ENCODE measurements at places on chromosomes 12 and 14. TPM values are rescaled to one million over a fixed set of nuclear protein-coding genes. Genes with fewer than 3 reads are reported as not detected.

DNA sequence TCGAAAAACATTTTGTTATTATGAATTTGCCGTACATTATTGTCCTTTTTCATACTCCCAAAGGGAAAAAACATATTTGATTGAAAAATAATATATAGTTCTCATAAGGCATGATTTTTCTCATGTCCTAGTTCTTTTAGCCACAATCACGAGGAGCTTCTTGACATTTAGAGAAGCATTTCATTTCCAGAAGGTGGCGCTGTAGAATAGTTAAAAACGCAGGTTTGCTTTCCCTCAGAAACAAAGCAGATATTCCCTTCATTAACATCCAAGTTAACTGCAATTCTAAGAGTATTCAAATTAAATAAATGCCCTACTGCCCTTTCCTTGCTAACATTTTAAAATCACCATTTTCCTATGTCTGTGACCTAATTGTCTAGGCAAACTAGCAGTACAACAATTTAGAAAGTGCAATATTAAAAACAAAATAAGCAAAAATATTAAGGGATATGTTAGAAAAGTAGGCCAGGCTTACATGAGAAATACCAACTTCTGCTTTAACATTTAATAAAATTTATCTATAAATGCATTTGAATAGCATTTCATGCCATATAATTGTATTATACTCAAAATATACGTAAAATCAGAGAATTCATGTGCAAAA is 10.9 kb upstream of the PIK3C2G start:
- H3K27me3 ChIP-seq = no peaks in the 10 kb centered on the region
- no peak for DNase-seq
- H3K27ac ChIP-seq = no peak overlapping the region
- H3K36me3 ChIP-seq = no peaks in the 10 kb centered on the region

DNA sequence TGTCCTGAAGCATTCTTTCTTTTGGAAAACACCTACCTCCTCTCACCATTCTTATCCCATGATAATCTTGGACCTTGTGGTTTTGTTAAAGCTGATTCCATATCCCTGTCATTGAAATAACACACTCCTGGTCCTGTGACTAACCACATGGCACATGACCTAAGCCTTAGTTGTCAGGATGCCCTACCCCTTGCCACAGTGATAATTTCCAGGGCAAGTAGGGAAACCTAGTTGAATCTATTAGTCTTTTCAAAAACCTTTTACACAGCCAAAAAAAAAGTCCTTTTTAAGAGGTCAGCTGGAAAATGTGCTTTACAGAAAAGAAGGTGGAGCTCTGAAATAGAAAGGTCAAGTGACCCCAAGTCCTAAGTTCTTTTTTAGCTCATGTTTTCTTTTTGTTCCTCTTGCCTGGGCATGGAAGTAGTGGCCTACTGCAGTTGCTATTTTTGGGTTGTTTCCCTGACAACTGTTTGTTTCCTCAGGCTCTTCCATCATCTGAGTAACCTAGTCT is 608.4 kb downstream of the LRFN5 start:
- DNase-seq = no peak
- H3K27me3 ChIP-seq = no peaks in the 10 kb centered on the region
- no peak overlapping the region for H3K27ac ChIP-seq
- no peaks in the 10 kb centered on the region for H3K36me3 ChIP-seq
- H3K4me3 ChIP-seq = no peak overlapping the region

DNA sequence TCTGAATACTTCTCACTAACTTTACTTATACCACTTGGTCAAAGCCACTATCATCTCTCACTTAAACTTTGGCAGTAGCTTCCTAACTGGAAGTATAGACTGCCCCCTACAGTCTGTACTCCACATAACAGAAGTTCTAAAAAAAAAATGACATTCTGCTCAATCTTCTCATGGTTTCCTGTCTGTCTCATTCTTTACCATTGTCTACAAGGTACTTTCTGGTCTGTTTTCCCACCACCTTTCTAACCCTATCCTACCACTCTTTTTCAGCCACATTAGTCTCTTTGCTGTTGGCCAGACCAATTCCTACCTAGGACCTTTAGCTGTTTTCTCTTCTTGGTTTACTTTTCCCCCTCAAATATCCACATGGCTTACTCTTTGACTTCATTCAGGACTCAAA is 14.7 kb downstream of the CPSF6 start:
- no peaks in the 10 kb centered on the region for H3K27me3 ChIP-seq
- no peaks in the 10 kb centered on the region for H3K4me1 ChIP-seq
- DNase-seq = no peak
- peaks cover 15% of the 10 kb centered on the region for H3K36me3 ChIP-seq
- H3K4me3 ChIP-seq = no peak overlapping the region

DNA sequence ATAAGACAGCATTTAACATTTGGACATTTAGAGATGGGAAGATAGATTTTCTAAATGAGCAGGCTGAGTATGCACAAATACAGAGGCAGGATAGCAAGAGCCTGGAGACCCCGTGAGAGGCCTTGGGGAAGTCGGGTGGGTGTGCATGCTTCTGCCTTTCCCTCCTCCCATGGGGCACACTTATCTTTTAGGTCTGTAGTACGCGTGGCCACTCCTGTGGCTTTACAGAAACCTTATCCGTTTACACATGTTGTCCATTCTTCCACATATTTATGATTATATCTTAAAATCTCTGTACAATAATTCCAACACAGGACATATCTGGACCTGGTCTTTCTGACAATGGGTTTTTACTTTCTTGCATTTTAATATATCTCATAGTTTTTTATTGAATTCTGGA is 33.6 kb downstream of the GYS2 start:
- no peak for DNase-seq
- H3K4me3 ChIP-seq = no peak overlapping the region
- no peaks in the 10 kb centered on the region for H3K36me3 ChIP-seq
- no peaks in the 10 kb centered on the region for H3K4me1 ChIP-seq
- H3K27me3 ChIP-seq = no peaks in the 10 kb centered on the region

- no peak overlapping the region for H3K4me3 ChIP-seq
- H3K36me3 ChIP-seq = no peaks in the 10 kb centered on the region
- no peak for DNase-seq
- no peaks in the 10 kb centered on the region for H3K27me3 ChIP-seq
Measured at GRCh38 chr12:84924981-84925380, 12.4 kb upstream of the SLC6A15 start.

GRCh38 chr12:22283006-22283506 is 51.5 kb downstream of the ST8SIA1 start:
- H3K4me1 ChIP-seq = no peaks in the 10 kb centered on the region
- no peak overlapping the region for H3K4me3 ChIP-seq
- no peaks in the 10 kb centered on the region for H3K36me3 ChIP-seq
- peak overlapping the region; percentile 26 for H3K27ac ChIP-seq
- no peaks in the 10 kb centered on the region for H3K27me3 ChIP-seq

DNA sequence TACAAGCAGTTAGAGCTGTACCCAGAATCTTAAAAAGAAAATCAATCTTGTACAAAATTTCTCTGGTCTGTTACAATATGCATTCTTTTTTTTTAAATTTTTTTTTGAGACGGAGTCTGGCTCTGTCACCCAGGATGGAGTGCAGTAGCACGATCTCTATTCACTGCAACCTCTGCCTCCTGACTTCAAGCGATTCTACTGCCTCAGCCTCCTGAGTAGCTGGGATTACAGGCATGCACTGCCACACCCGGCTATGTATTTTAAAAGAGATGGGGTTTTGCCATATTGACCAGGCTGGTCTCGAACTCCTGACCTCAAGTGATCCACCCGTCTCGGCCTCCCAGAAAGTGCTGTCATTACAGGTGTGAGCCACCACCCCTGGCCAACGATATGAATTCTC is 4.1 kb downstream of the FBXO33 start:
- DNase-seq = no peak
- no peak overlapping the region for H3K4me3 ChIP-seq
- H3K27me3 ChIP-seq = no peaks in the 10 kb centered on the region
- H3K36me3 ChIP-seq = no peaks in the 10 kb centered on the region

- no peaks in the 10 kb centered on the region for H3K36me3 ChIP-seq
- no peak overlapping the region for H3K4me3 ChIP-seq
- no peaks in the 10 kb centered on the region for H3K4me1 ChIP-seq
- H3K27me3 ChIP-seq = no peaks in the 10 kb centered on the region
- DNase-seq = no peak
- no peak overlapping the region for H3K27ac ChIP-seq
Measured at GRCh38 chr12:125132698-125133400, 67.6 kb downstream of the AACS start.

- no peak for DNase-seq
- H3K36me3 ChIP-seq = no peaks in the 10 kb centered on the region
- no peak overlapping the region for H3K4me3 ChIP-seq
- H3K27me3 ChIP-seq = no peaks in the 10 kb centered on the region
- H3K4me1 ChIP-seq = no peaks in the 10 kb centered on the region
Measured at GRCh38 chr12:83932011-83932410, 980.6 kb downstream of the SLC6A15 start.

GRCh38 chr12:43861015-43861839 is 25.3 kb downstream of the TMEM117 start:
- H3K36me3 ChIP-seq = no peaks in the 10 kb centered on the region
- no peak overlapping the region for H3K27ac ChIP-seq

DNA sequence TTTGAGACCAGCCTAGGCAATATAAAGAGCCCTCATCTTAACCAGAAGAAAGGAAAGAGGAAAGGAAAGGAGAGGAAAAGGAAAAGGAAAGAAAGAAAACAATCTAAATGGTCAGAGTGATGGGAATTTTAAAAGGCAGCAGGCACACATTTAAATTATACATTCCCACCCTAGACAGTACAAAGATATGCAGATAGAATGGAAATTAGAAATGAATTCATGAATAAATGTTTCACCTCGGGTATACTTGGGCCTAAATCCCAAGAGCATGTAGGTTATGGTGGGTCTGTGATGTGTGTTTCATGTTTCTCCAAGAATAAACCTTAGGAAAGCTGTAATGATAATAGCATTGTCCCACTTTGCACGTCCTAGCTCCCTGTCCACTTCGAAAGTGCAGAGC is 104.6 kb upstream of the SLCO1C1 start:
- DNase-seq = no peak
- no peaks in the 10 kb centered on the region for H3K27me3 ChIP-seq
- no peak overlapping the region for H3K4me3 ChIP-seq
- H3K36me3 ChIP-seq = no peaks in the 10 kb centered on the region
- H3K4me1 ChIP-seq = no peaks in the 10 kb centered on the region

DNA sequence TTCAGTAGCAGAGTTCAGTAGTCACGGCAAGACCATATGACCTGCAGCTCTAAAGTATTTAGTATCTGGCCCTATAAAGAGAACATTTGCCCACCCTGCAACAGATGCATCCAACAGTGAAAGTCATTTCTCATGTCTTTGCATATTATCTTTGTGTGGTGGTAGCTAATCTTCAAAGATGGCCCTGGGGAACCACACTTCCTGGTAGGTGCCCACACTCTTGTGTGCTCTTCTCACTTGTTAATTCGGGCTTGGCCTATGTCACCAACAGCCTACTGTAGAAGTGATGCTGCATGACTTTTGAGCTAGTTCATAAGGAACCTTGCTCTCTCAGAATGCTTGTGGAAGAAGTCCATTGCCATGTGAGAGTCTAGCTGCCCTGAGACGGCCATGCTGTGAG is 85.6 kb downstream of the MAP1LC3B2 start:
- H3K27me3 ChIP-seq = no peaks in the 10 kb centered on the region
- no peak overlapping the region for H3K27ac ChIP-seq
- no peak overlapping the region for H3K4me3 ChIP-seq
- H3K4me1 ChIP-seq = no peaks in the 10 kb centered on the region
- DNase-seq = no peak

- H3K27ac ChIP-seq = peak overlapping the region; percentile 57
- H3K4me3 ChIP-seq = no peak overlapping the region
- no peaks in the 10 kb centered on the region for H3K27me3 ChIP-seq
- peaks cover 8% of the 10 kb centered on the region for H3K4me1 ChIP-seq
Measured at GRCh38 chr14:54685286-54685845, 118.4 kb downstream of the SAMD4A start.

GRCh38 chr12:31874961-31875608 is 84.1 kb upstream of the RESF1 start:
- H3K27me3 ChIP-seq = no peaks in the 10 kb centered on the region
- no peak overlapping the region for H3K4me3 ChIP-seq
- H3K36me3 ChIP-seq = no peaks in the 10 kb centered on the region
- H3K4me1 ChIP-seq = peaks cover 7% of the 10 kb centered on the region
- peak overlapping the region; percentile 68 for H3K27ac ChIP-seq

GRCh38 chr12:110666892-110667291 is 22.0 kb downstream of the HVCN1 start:
- no peak overlapping the region for H3K27ac ChIP-seq
- H3K4me3 ChIP-seq = no peak overlapping the region
- no peak for DNase-seq

DNA sequence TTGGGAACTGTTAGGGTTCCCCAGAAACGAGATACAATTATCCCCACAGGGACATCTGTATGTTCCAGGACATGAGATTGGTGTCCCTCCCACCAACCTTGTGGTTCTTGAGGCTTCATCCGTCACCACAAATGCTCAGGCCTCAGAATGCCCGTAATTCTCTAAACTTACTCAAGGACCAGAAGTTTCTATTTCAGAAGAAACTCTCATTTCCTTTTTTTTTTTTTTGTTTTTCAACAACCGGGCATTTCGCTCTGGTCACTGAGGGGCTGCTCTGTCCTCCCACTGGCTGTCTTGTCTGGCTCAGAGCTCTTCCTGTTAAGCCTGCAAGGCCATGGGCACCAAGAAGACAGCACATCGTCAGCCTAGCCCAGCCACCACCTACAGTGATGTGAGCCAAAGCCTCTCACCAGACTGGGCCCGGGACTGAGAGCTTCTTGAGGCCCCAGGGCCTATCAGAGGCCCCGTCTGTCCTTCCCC is 36.2 kb downstream of the VDR start:
- no peaks in the 10 kb centered on the region for H3K27me3 ChIP-seq
- H3K4me1 ChIP-seq = peaks cover 19% of the 10 kb centered on the region
- H3K4me3 ChIP-seq = no peak overlapping the region

DNA sequence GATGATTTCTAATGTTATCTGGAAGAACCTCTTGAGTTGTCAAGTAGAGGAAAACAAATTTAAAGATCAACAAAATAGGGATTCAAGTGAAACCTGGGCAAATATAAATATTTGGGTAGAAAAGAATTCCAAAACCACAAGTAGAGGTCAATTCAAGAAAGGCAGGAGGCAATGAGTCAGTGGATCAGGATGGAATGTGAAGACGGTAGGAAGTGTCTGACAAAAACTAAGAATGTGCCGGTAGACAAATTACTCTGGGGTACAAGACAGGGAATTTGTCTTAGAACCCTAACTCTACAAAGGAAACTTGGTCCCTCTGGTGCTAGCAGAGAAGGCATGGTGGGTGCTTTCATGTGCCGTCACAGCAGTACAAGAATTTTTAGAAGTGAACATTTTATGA is 13.6 kb downstream of the ABCD2 start:
- no peaks in the 10 kb centered on the region for H3K4me1 ChIP-seq
- DNase-seq = no peak
- no peak overlapping the region for H3K27ac ChIP-seq
- H3K36me3 ChIP-seq = no peaks in the 10 kb centered on the region
- H3K27me3 ChIP-seq = no peaks in the 10 kb centered on the region
- no peak overlapping the region for H3K4me3 ChIP-seq

The TAS2R43 gene
- not detected for polyA plus RNA-seq

The NTS gene
- 0.54 TPM for polyA plus RNA-seq

The GPR135 gene
- polyA plus RNA-seq = 0.77 TPM

The NUDT14 gene
- polyA plus RNA-seq = 59.1 TPM

The FGF6 gene
- not detected for polyA plus RNA-seq

All from kidney (tissue), 22 donors.